ENCODE measurements at places on chromosomes 4 and X. TPM values are rescaled to one million over a fixed set of nuclear protein-coding genes. Genes with fewer than 3 reads are reported as not detected.

MAGEC1 gene
- total RNA-seq = 0.04 TPM

LAMTOR3 gene
- total RNA-seq = 28.2 TPM

SERPINA7 gene
- not detected for total RNA-seq

SLC7A11 gene
- 33.3 TPM for total RNA-seq

NDP gene
- not detected for total RNA-seq

UGT2B7 gene
- 0.16 TPM for total RNA-seq

USP17L10 gene
- not detected for total RNA-seq

KCND1 gene
- total RNA-seq = 1.1 TPM

SLC49A3 gene
- 0.10 TPM for total RNA-seq

GCNA gene
- 1.2 TPM for total RNA-seq

NOX1 gene
- total RNA-seq = 0.03 TPM

VCX3B gene
- total RNA-seq = not detected

Data from A549 treated with CpdA at 1 μM for 4 hours (cell line).